Activated CD8-positive, alpha-beta memory T cell treated with anti-CD3 and anti-CD28 coated beads for 4 hours (primary cell): ENCODE measurements at places on chromosomes 1 and 21.
A peak's percentile ranks its signal among the peaks of the same experiment; 100 is the strongest.

- DNase-seq: no peak
These were observed 64.8 kb downstream of the UBE2T start for GRCh38 chr1:202276920-202277319.

- no peak for DNase-seq
These were observed 882.2 kb upstream of the B3GALT2 start for GRCh38 chr1:194068446-194069167.

DNA sequence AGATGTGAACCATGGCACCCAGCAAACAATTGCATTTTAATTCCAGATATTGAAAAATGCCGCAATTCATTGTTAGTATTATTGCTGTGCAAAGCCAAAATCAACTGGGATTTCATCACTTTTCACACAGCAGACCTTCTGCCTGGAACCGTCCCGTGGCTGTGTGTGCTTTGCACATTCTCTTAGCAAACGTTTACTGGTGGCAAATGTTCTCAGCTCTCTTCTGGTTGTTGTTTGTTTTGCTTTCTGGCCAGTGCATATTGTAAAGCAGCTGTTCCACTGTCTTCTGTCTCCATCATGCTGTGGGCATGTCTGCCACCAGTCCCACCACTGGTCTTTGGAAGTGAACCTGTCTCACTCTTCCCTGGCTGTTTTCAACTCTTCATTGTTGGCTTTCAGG is 19.8 kb upstream of the TTLL10 start:
- DNase-seq: no peak

DNA sequence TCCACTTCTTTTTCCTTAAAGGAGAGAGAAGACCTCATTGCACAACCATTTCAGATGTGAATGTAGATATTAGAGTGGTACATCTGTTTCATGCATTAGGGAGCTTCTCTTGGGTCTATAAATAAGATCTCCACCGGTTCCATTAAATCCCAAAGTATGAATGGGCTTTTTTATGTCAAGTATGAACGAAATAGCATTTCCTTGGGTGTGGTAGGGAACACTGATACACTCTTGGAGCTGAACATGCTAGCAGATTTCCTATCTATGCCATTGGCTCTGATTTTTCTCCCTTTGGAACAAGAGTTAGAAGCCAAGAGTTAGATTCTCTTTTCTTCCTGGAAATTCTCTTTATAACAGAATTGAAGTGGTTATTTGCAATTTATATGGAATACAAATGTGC is 245.6 kb upstream of the ADAMTS5 start:
- no peak for DNase-seq

- no peak for DNase-seq
These were observed 24.6 kb downstream of the RAVER2 start for GRCh38 chr1:64769482-64769881.

DNA sequence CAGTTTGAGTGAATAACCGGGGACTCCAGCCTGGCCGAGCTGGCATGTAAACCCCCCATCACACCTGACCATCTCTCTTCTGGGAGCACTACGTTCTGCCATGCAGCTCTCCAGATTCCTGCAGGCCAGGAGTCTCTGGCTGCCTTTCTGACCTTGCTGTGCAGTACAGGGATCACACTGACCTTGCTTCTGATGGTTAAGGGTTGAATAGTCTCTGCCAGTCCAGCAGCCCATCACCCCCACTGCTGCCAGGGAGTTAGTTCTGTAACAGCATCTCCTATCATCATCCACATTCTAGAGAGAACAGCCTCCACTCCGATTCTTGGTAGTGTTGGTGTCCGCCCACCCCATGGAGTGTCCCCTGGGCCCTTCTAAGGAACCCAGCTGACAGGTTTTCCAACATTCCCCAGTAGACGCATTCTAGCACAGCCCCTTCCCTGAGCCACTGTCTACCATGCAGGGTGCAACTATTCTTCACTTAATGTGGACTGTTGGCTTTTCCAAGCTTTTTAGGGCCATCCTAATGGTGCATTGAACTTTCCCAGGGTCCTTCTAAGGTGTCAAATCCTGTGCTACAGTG is 109.8 kb downstream of the RIPK4 start:
- DNase-seq: no peak

- no peak for DNase-seq
These were observed at the start of gene IL23R for GRCh38 chr1:67166196-67166595. IL23R (plus strand) TSS chr1:67166454; CDS start chr1:67168121, 1,667 bp downstream.

DNA sequence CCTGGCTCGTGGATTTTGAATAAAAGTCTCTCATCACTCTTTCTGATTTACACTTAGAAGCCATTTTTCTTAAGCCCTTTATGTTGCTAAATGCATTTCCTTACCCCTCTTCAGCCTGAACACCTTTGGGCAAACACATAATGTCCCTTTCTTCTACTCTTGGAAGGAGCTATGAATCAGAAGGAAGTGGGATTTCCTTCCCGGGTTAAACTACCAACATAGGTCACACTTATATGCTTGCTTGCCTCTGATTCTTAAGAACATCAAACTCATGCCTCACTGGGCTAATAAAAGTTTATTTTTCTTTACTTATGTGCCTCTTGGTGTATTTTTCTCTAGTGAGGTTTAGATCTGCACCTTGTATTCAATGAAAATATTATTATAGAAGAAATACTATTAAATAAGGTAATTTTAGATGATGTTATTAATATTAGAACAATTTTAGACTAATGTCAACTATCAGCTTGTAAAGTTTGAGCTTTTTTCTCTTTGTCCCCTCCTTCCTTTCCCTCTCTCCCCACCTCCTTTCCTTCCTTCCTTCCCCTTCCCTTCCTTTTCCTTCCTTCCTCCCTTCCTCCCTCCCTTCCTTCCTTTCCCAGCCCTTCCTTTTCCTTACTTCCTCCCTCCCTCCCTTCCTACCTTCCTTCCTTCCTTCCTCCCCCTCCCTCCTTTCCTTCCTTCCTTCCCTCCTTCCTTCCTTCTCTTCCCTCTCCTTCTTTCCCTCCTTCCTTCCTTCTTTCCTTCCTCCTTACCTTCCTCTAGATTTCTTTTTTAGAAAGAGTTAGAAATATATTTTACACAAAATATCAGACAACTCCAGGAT is 66.5 kb upstream of the KCNJ6 start:
- DNase-seq: no peak

DNA sequence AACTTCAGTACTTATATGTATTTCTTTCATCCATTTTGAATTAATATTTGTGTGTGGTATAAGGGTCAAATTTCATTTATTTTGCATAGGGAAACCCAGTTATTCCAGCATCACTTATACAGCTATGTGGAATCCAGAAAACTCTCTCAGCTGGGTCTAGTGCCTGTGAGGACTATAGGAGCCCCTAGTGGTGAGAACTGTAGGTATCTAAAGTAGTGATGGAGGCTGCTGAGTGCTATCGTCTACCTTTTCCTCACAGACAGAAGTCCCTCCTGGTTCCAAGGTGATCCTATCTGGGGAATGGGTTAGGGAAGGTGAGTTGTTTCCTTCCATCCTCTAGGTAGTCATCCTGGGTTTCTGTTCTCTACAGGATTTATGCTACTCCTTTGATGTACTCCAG is 352.0 kb upstream of the C1orf87 start:
- no peak for DNase-seq

- DNase-seq: no peak
These were observed 117.7 kb upstream of the SGIP1 start for GRCh38 chr1:66416295-66416694.

GRCh38 chr1:62746086-62746808 is 37.7 kb upstream of the ATG4C start:
- DNase-seq: no peak

DNA sequence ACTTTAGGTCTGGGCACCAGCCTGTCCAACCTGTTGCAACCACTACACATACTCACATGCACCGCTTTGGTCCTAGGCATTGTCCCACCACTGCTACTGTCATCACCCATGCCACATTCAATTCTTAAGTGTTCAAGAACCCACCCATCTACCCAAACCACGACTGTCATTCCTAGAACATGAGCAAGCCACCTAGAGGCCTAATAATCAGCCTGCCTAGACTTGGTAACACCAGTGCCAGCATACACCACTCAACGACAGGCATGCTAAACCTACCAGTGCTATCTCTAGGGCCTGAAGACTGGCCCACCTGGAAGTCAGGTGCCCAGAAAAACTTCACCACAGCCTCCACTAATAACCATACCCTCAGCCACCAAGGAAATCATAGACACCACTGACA is 532.8 kb upstream of the DEPDC1 start:
- no peak for DNase-seq

DNA sequence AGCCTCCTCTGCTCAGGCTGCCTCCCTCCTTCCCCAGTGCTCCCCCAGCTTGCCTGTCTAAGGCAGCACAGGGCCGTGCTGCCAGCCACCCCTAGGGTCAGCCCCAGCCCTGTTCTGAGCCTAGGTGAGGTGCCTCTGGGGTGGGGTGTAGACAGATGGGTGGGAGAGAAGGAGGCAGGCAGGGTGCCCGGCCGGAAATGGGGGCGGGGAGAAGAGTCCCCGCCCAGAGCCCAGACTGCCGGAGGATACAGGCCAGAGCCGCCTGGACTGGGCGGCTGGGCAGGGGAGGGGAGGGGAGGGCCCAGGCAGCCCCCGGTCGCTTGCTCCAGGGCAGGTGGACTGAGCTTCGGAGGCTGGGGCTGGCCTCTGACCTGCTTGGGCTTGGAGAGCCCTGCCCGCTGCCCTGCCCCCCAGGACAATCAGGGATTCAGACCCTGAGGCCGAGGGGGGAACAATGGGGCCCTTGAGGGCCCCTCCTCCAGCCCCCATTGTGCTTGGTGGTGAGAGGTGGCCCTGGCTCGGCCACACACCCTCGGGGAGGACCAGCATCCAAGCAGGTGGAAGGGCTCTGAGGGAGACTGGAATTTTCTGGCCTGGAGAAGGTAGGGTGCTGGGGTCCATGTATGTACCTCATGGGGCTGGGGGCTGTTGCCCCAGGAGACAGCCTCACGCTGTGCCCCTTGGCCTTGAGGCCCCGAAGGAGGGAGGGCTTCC is at the start of gene GJC2:
GJC2 (plus strand) TSS at position 525 of the 714 bp plus-strand sequence. CDS start 7,829 bp downstream, outside the sequence.
- DNase-seq: no peak

DNA sequence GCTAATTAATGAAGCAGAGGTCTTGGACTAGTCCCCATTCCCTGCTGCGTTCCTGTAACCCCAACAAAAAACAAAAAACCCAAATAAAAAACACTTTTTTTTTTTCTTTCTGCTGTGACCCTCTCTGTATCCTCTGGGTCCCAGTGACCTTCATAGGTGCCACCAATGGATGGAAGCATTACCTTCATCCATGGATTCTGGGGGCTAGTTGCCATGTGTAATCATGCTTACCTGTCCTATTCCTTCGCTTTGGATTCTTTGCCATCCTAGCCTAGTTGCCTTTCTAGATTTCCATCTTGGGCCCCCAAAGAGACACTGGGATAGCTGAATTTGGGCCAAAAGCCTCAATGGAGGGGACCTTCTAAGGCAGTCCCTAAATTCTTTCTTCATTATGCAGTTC is 1208.7 kb downstream of the BRINP3 start:
- no peak for DNase-seq

GRCh38 chr1:77673030-77673429 is 9.4 kb downstream of the ZZZ3 start:
- DNase-seq: no peak

DNA sequence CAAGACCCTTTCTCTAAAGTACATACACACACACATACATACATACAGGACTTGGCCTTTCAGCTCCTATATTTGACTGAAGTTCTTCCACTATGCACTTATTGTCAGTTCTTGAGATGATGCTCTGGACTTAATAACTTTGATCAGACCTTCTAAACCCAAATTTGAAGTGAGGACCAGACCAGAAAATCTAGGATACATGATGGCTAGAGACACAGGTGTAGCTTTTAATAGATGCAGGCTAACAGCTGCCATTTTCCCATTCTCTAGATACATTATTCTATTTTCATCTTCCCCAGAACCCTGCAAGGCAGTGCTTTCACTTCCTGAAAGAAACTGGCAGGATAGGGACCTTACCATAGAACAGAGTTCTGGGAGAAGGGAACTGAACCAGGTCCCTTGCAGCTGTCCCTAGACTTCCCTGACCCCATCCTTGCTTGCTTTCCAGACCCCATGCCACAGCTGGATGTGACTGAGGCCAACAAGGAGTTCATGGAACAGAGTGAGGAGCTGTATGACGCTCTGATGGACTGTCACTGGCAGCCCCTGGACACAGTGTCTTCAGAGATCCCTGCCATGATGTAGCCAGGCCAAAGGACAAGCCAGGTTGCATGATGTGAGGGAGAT is 14.9 kb upstream of the RAB42 start:
- no peak for DNase-seq

- DNase-seq: no peak
These were observed 28.5 kb upstream of the PRDM15 start for GRCh38 chr21:41907496-41908258.

- no peak for DNase-seq
These were observed 89.5 kb upstream of the RUNX3 start for GRCh38 chr1:25019337-25020172.

- DNase-seq: no peak
These were observed 5.6 kb upstream of the DDOST start for GRCh38 chr1:20666804-20667203.

GRCh38 chr1:55215194-55216021 is at the start of gene USP24:
USP24 (minus strand) TSS chr1:55215364; CDS start chr1:55215113, 251 bp downstream.
- DNase-seq: peak; percentile 57

- peak; percentile 27 for DNase-seq
These were observed 2.7 kb downstream of the GRHL3 start for GRCh38 chr1:24321697-24322469.

DNA sequence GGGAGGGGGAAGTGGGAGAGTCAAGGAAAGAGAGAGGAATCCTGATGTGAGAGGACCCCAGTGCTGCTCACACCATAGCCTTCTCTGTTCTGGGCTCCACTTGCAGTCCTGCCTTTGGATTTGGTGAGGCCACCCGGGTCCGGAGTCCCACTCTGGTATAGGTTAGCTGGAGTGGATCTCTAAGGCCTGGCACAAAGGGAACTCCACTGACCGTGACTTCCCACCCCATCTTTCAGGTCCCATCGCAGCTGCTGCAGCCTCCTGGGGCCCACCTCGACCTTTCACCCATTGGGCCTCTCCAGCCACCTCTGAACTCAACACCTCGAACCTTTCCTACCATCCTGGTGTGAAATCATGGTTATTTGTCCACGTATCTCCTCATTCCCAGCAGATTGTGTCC is 324.4 kb downstream of the MATN1 start:
- no peak for DNase-seq

DNA sequence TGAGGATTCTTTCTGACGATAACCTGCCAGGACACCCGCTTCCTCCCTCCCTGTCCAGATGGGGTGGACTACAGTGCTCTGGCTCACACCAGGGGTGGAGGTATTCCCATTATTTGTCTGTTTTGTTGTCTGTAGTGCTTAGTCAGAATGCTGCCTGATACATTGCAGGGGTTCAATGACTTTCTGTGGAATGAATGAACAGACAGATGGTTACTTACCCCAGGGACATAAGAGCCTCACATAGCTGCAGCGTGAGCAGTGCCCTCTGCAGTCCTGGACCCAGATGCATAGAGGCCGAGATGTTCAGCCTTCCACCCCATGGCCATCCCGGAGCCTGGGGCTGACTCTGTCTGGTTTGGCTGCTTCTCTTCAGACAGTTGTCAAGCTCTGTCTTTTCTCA is 13.0 kb upstream of the F3 start:
- DNase-seq: no peak

DNA sequence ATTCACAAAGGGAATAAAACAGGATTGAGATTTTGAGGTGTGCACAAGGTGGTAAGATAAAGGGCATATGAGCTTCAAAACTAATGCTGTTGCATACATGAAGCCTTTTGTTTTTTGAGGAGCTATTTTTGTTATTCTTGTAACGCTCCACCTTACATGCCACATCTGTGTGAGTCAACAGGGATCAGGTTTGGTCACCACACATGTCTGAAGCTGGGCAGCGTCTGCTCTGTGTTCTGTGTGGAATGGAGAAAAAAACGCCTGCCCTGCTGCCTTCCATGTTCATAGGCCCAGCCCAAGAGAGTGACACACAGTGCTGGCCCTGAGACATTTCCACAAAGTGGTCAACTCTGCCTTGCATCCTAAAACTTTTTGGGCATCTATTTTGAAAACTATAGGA is 67.7 kb downstream of the MPZL1 start:
- DNase-seq: no peak
